NCI-H2081 (cell line): ENCODE measurements at places on chromosomes 12 and 14.

- no peak for DNase-seq
These were observed 1.3 kb downstream of the CLSTN3 start for GRCh38 chr12:7131502-7131866.

GRCh38 chr12:93032758-93033157, 103.7 kb upstream of the EEA1 start:
- no peak for DNase-seq

DNA sequence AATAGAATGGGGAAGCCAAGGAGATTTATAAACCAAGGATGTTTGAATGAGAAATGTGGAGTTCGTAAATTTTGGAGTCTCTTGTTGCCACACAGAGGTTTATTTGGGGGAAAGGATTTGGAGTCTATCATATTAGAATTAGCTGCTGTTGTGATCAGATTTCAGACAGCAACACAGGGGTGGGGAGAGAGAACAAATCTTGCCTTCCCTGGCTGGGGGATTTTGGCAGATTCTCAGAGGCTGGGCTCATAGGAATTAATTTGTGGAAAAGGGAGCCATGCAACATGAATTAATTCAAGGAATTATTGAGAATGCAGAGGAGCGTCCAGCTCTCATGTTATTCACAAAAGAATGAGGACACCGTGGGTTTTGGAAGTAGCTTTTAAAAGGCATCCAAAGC, 73.9 kb upstream of the PRMT8 start:
- no peak for DNase-seq

- peak; percentile 55 for DNase-seq
These were observed 118.8 kb downstream of the FSCB start for GRCh38 chr14:44388306-44388705.

DNA sequence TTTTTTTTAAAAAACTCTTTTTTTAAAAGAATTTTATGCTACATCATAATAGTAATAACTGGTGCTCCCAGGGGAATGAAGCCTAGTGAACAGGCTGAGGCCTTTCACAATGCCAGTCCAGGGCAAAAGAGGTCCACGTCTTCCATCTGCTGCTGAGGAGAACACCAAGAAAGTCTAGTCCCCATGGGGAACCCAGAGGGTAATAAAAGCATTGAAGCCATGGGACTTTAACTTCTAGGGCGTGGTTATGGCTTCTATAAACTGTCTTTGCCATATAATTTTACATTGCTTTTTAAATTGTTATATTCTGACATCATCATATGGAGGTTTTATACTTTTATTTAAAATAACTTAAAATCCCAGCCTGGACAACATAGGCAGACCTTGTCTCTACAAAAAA, 64.3 kb downstream of the SLC16A7 start:
- no peak for DNase-seq

GRCh38 chr14:71374989-71375388, 467.7 kb downstream of the PCNX1 start:
- no peak for DNase-seq

DNA sequence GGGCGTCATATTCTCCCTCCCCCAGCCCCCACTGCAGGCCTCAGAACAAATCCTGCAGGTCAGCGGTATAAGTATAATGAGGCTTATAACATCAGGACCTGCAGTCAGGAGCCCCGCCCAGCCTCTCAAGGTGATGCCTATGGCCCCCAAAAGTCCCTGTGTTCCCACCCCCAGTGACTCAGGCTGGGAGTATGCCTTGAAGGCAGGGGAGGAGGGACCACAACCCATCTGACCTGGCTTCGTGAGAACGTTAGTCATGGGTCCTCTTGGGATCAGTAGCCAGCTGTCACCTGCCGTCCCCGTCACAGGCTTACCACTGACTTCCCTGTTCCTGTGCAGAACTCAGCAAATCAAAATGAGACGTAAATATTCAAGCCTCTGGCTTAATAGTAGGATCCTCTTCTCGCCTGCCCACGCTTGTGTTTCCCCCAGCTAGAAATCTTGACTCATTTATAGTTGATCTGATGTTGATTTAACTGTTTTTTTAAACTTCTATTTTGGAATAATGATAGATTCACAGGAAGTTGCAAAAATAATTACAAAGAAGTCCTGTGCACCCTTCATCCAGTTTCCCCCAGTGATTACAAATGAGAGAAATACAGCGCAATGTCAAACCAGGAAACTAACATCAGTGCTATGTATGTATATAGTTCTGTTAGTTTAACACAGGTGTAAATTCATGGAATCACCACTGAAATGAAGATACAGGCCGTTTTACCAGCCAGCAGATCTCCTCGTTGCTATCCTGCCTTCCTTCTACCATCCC, 107.5 kb downstream of the ADGRD1 start:
- no peak for DNase-seq

- DNase-seq: no peak
These were observed 8.2 kb upstream of the CCDC177 start for GRCh38 chr14:69582829-69583228.

GRCh38 chr12:26455936-26456574, 260.7 kb downstream of the SSPN start:
- no peak for DNase-seq

DNA sequence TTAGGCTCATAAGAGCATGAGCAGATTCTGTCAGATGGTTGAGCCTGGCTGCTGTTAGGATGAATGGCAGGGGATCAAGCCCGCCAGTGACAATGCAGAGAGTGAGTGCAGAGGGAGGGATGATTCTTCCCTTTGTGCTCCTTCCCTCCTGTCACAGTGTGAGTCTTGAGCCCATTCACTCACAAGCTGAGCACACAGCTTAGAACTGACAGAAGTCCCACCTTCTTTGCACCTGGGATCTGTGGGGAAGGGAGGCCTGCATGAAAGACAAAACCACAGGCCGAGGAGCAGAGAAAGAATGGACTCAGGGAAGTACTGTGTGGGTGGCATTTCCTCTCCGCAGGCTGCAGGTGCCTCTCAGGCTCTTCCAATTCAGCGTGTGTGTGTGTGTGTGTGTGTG, 160.6 kb downstream of the KCNA5 start:
- no peak for DNase-seq

DNA sequence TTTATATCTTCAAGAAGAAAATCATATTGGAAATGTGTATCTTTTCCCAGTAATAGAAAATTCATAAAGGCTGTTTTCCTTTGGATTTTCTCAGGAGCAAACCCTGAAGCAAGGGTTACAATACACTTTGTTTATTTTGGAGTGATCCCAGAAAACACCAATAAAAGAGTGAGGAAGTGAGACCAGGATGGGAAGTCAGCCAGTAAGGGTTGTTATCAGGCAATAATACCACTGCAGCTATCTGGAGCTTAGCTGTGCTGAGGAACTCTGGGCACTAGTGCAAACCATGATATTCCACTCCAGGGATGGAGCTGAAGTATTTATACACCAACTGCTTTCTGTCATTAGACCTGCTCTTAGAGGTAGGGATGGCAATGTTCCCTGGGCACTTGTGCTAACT, 1002.3 kb downstream of the FLRT2 start:
- DNase-seq: peak; percentile 50

- no peak for DNase-seq
These were observed 479.1 kb downstream of the MED13L start for GRCh38 chr12:115798309-115798917.

- DNase-seq: peak; percentile 61
These were observed 74.3 kb downstream of the SUSD6 start for GRCh38 chr14:69685716-69686115.
